ENCODE measurements at places on chromosomes 1 and 21. TPM values are rescaled to one million over a fixed set of nuclear protein-coding genes. Genes with fewer than 3 reads are reported as not detected.

FMO2 gene
- total RNA-seq, result 9.2 TPM

GRCh38 chr1:30550365-30551220, 172.8 kb downstream of the MATN1 start:
- DNase-seq, result no peak

DNA sequence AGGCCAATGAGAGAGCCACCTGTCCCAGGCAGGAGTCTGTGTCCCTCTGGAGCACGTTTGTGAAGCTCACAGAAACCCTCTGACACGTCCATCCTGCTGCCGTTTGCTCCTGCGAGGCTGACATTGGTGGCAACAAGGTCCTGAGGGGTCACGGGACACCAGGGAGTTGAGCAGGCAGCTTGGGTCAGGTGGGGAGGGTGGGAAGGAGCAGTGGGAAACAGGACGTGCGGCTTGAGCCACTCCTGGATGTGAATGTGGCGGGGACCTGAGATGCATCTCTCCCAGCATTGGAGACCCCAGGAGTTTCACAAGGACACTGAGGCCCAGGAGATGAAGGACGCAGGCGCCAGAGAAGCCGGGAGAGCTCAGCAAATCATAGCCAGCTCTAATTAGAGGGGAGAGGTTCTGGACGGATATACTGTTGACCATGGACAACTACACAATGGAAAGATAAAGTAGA, 149.0 kb downstream of the PEX14 start:
- DNase-seq, result no peak

DNA sequence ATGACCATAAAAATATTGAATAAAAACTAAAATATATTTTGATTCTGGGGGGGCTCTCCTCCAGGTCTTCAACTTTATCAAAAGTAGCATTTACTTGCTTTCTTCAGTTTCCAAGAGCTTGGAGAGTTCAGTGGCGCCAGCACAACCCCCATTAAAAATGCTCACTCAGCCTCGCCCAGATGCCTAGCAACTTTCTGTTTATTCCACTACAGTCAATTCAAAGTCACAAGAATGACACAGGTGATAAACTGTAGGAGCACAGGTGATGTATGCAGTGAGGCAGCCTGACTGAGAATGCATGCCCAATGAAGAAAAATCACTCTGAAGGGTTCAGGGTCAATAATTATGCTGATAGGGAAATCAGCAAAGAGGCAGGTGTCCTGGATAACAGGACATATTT, 159.4 kb upstream of the ATP1B1 start:
- DNase-seq, result peak; percentile 10

- no peak for DNase-seq
Observed at GRCh38 chr1:167669209-167670124, 39.4 kb downstream of the RCSD1 start.

All from body of pancreas (tissue), 4 donors.